Hypothalamus (tissue), 51 donors: ENCODE measurements at places on chromosomes 6 and 20.

DNA sequence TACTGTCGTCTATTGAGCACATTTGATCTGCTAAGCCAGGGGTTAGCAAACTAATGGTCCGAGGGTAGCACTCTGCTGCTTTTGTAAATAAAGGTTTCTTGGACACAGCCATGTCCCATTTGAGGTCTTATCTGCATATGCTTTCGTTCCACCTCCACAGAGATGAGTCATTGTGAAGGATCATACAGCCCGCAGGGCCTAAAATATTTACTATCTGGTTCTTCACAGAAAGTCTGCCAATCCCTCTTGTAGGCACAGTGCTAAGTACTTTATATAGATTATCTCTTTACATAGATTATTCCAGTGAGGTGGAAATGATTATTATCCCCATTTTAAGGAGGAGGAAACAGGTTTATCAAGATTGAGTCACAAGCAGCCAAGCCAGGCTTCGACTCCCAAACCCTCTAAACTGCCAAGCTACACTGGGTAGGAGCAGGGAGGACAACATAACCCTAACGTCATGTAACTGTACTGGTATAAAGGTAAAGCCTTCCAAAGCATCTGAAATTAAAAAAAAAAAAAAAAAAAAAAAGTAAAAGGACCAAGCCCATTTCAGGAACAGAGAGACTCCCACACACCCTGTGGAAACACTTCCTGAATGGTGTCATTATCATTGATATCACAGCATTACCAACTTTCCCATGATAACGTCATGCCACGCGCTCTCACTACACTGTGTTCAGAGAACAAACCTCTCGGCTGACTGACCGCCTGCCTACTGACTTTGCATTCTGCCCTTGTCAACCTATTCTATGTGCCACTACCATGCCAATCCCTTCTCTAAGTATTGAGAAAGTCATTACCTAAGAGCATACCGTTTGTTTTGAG is 101.0 kb downstream of the KIF16B start:
- no peak for DNase-seq

DNA sequence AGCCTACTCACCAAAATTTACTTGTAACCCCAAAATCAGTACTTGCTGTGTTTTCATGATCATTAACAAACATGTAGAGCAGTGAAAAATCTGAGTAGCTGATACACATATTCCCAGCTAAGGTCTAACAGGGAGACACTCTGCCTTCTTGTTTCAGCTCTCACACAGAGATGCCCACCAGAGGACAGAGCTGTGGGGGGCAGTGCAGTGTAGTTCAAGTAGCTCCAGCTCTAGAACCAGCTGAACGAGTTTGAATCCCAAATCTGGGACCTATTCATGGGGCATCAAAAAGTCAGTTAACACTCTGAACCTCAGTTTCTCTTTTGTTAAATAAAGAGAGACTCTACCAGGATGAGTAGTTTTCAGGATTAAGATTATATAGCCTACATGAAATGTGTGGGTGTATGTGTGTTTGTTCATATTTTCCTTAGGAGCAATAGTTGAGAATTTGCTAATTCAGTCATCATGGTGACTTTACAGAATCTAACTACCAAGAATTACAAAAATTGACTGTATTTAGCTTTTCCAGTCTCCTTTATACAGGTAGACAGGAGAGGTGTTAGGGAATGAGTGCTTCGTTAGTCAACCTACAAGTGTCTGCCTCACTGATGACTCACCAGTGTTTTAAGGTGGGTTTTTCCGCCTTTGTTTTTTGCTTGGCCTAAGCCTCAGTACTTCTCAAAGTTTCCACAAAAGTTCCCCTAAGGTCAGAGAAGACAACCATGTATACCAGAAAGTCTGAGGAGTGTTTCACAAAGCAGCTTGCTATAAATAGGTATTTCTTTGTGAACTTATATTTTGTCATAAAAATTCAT is 164.0 kb upstream of the RUNX2 start:
- DNase-seq, result no peak

DNA sequence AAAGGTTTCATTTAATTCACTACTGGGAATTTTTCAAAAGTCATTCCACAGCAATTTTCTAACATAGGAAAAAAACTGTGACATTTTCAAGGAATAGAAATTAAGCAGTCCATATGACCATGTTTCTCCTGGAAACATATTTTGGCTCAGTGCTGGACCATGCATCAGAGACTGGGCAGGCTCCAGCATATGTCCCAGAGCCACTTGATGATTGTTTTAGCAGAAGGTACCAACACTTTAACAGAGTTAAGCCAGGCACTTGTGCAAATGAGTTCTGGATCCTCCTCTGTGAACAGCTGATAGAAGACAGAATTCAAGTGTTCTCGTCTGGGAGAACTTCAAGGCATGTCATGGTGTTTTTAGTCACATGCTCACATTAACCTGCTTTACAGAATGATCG is 516.3 kb downstream of the COL12A1 start:
- DNase-seq, result no peak

DNA sequence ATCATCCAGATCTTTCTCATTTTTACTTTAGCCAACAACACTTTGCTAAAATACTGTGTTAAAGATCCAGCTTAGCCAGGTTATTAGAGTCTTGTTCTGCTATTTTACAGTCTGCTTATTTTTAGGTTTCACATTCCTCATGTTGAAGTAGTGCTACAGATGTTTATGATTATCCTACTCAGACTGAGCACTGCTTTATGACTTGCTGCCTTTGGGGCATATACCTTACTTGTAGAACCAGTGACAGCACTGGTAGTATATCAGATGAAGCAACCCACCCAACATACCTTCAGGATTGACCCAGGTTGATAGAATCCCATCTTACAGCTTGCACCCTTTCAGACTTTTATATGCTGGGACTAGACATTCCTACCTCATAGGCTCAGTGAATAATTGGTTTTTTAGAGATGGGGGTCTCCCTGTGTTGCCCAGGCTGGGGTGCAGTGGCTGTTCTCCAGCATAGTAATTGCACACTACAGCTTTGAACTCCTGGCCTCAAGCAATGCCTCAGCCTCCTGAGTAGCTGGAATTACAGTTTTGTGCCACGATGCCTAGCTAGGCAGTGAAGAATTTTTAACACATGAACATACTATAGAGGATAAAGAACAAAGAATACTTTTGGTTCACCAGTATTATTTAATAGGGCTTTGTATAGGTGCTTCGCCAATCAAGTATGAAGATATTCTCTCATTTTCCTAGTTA is 63.8 kb upstream of the DYNLRB1 start:
- no peak for DNase-seq

DNA sequence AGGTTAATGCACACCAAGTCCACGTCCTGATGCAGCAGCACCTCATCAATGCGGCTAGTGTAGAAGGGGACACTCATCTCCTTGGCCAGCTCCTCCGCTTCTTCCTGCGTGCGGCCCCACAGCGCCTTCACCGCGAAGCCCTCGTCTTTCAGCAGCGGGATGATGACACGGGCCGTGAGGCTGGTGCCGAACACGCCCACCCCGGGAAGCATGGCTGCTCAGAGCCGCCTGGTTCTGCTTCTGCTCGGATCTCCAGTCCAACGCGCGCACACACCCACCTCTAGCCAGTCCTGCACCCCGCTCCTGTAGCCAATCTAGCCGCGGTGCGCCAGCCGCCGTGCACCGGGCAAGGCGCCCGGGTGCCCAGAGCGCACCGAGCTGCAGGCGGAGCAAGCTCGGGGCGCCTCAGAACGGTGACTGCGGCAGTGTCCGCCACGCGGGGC is 700 bp downstream of the GFOD1 start:
- DNase-seq, result peak; percentile 27

DNA sequence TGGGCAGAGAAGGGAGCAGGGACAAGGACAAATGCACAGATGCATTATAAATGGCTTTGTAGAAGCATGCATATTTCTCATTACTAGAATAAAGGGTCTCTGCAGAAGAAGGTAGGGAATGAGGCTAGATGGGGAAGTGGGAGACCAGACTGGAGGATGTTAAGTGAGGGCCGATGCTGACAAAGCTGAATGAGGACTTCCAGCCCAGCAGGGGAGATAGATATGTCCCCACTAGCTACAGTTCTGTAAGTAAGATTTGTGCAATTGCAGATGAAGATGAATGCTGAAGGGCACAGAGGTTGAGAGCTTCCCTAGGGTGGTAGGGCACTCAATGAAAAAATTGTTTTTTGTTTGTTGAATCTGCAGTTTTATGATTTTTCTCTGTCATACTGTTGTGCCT is 16.9 kb downstream of the ADGRG6 start:
- no peak for DNase-seq

- no peak for DNase-seq
Measured at GRCh38 chr20:16846006-16846405, 97.8 kb downstream of the OTOR start.

DNA sequence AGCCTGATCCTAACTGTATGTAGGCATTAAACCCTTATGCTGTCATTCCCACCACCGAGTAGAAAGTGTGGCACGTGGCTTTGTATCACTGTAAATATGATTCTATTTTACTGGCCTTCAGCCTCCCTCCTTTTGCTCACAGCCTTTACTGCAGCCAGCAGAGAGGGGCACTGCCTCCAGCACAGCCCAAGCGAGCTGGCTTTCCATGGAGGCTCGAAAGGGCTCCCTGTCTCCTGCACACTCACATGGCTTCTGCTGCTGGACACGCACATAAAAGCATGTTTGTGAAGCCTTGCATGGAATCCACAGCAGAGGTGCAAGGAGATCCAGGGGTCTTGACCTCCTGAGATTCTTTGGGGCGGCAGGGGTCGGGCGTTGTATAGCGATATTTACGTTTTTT is 51.3 kb downstream of the RNASET2 start:
- no peak for DNase-seq

DNA sequence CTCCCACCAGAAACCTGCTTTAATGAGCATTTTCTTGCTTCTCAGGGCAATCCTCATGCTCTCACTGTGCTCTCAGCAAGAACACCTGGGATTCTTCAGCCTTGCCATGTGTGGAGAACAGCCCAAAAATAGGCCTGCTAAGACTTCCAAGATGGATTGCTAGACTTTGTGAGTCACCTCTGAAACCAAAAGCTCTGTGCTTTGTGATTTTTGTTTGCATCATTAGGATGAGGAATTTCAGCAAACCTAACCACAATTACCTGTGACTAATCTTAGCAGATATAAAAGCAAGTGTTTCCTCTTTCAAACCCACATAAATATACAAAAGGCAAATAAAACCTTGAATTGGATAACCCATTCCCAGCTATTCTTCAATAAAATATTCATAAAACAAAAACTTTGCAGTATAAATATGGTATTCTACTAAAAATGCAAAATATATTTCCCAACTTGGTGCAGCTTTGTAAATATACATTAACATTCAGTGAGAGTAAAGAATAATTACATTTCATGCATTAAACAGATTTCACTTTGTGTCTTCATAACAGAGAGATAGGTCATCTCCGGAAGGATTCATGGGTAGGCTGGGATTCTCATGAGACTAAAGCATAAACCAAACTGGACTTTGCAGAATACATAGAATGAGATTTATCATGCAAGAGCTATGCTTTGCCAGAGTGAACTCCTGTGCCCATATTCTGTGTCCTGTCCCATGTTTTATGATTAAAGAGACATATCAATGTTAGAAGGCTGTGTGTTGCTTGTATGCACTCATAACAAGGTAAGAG is 33.5 kb downstream of the TPBG start:
- DNase-seq, result no peak

GRCh38 chr6:44868910-44869309 is 459.2 kb upstream of the RUNX2 start:
- DNase-seq, result no peak

DNA sequence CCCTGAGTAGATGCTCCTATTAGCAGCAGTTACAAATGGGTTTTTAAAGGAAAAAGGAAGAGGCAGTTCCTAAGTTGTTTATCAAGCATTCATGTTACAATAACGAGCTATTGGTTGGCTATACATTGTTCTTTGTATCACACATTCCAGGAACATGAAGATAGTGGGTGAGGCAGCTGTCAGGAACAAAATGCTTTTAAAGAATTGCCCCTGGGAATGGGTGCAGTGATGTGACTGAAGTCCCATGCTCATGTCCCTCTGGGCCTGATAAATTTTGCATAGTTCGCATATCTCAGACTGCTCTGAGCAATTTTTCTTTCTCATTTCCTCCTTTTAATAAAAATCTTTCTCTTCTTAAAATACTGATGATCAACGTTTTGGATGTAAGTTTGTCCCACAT is 3.7 kb downstream of the ENPP1 start:
- DNase-seq, result no peak

DNA sequence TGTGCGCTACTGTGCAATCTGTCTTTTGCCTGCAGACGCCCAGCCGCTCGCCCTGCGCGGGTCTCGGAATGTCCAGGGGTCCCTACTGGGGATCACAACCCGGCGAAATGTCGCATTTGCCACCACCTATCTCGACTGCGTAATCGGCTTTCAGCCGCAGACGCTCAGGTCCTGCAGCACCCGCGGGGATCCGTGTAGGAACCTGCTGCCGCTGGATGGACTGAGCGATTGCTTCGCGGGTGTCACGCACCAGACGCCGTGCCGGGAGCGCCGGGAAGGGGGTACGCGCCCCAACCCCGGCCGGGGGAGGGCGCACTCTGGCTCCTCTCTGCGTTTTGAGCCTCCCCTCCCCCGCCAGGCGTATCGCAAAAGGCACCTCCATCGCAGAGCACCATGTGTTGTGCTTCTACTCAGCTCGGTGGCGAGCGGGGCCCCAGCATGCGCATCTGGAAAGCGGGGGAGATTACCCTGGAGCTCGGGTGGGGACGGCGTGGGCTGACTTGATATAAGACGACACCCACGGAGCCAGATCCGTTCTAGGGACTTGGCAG is 747 bp upstream of the PTPRA start:
- peak; percentile 43 for DNase-seq

GRCh38 chr20:63114693-63115311 is 101.1 kb downstream of the YTHDF1 start:
- DNase-seq, result no peak

GRCh38 chr20:3812975-3813847 is 7.1 kb upstream of the AP5S1 start:
- DNase-seq, result no peak

DNA sequence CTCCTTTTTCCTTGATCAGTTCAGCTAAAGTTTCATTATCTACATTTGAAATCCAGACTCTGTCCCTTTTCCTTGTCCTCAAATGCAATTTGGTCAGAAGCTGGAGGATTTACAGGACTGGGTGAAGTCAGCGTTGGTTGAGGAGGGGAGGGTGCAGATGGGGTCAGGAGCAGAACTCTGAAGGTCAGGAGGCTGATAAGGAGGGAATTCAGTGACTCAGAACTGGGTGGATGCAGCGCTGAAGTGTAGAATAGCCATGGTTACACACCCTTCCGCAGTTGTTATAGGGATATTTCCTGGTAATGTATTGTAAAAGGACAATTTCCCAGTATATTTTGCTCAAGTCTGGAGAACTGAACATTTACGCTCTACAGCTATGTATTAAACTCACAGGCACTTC is 133.1 kb upstream of the FOXA2 start:
- no peak for DNase-seq

- no peak for DNase-seq
Measured at GRCh38 chr6:41446907-41447545, 99.2 kb upstream of the FOXP4 start.

GRCh38 chr6:165292657-165293056 is 16.7 kb downstream of the C6orf118 start:
- no peak for DNase-seq
